ENCODE measurements at places on chromosomes 6 and 20.

GRCh38 chr6:130185658-130186057 is 37.1 kb downstream of the SAMD3 start:
- H3K27me3 ChIP-seq = no peaks in the 10 kb centered on the region
- H3K27ac ChIP-seq = no peak overlapping the region
- peaks cover 67% of the 10 kb centered on the region for H3K4me1 ChIP-seq
- H3K4me3 ChIP-seq = no peak overlapping the region
- no peak for DNase-seq

DNA sequence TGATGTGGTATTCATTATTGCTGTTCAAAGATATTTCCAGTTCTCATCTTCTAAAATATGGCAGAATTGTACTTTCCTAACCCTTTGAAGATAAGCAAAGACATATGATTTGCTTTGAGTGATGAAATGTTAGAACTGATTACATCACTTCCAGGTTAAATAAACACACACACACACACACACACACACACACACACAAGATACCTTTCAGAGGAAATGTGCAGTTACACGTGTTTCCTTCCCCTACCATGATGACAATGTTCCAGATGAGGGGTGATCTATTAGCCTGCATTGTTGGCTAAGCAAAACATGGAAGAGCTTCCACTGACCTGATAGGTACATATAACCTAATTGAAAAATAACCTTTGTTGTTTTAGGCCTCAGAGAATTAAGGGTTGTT is 11.7 kb upstream of the FRK start:
- H3K4me3 ChIP-seq = no peak overlapping the region
- peaks cover 6% of the 10 kb centered on the region for H3K27me3 ChIP-seq
- peaks cover 7% of the 10 kb centered on the region for H3K4me1 ChIP-seq
- no peaks in the 10 kb centered on the region for H3K36me3 ChIP-seq
- no peak for DNase-seq

DNA sequence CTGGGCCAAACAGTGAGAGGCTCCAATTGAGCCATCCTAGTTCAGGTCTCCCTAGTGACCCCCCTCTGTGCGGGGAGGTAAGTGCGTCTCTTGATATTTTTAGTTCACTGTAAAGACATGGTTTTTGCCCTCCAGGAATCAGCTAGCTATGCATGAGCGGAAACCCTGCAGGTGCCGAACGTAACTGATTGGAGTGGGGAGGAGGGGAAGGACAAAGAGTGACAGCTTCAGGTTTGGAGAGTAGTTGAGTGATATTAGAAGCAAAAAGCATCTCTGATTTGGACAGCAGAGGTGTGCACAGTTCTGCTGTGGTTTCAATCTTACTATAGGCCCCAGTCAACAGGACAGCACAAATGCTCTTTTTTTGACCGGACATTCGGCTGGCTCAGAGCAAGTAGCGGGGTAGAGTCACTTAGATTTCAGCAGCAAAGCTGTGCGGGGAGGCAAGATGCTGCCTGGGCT is 31.8 kb downstream of the TBC1D7 start:
- H3K27ac ChIP-seq = no peak overlapping the region
- H3K36me3 ChIP-seq = peaks cover 6% of the 10 kb centered on the region
- H3K27me3 ChIP-seq = no peaks in the 10 kb centered on the region
- H3K4me1 ChIP-seq = no peaks in the 10 kb centered on the region

DNA sequence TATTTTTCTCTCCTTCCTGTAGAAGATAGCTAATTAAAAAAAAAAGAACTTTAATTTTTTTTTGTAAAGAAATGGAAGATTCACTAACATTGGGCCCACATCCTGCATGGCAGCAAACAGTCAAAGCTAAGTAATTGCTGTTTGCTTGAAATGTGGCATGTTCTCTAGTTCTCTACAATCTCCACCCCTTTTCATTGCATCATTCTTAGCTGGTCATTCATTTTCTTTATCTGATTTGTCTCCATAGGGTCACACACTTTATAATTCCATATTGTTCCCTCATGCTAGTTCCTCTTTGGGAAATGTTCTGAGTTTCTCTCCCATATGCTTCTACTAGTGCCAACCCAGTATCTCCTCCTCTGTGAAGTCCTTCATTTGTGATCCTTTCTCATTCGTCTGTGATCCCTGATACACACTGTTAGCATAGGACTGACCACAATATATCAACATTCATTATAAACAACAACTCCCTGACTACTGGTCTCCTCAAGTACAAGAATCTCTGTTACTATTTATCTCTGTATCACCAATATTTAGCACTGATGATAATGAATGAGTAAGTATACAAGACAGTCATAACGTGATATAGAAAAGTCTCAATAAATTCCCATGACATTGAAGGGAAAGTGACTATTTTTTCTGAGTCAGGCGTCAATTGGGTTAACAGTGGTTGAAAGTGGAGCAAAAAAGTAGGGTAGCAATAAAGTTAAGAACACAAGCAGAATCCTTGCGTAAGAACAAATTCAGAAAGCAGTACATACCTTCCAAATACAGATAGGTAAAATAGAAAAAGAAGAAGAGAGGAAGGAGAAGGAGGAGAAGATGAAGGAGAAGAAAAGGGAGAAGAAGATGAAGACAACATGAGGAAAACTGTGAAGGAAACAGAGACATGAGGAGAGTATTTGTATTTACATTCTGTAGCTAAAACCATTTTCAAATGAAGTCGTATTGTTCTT is 33.2 kb upstream of the MYB start:
- peak overlapping the region; percentile 67 for H3K4me3 ChIP-seq
- peaks cover 59% of the 10 kb centered on the region for H3K4me1 ChIP-seq
- H3K27me3 ChIP-seq = no peaks in the 10 kb centered on the region
- peak overlapping the region; percentile 55 for H3K27ac ChIP-seq
- DNase-seq = no peak

DNA sequence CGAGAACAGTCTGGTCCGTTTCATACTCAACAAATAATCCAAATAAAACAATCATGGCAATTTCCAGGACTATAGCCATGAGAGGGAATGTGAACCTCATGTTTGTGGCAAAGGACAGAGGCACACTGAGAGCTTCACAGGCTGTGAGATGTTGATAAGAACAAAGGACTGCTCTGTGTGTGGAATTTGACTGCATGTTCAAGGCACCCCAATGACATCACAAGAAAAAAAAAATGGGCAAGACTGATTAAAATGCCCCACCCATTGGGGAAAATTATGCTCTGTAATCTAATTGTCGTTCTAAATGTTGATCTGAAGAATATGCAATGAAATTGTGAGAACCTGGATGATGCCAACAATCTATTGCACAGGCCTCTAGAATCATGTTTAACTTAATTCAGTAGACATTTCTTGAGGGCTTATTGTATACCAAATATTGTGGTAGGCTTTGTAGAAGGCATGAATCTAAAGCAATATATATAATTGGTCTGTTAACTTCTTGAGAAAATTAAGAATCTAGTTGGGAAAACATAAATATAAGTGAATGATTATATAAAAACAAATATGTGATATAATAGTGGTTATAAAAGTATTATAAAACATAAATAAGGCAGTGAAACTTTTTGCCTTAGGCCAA is at the start of gene RHAG:
Gene RHAG (minus strand): TSS at position 127 of the 637 bp plus-strand sequence. CDS start 27 bp downstream, at position 100.
- H3K27ac ChIP-seq = no peak within 1 kb of the TSS
- DNase-seq = no peak
- no peaks in the 10 kb centered on the region for H3K36me3 ChIP-seq
- H3K4me1 ChIP-seq = no peaks in the 10 kb centered on the region
- H3K4me3 ChIP-seq = no peak within 1 kb of the TSS
- no peaks in the 10 kb centered on the region for H3K27me3 ChIP-seq

DNA sequence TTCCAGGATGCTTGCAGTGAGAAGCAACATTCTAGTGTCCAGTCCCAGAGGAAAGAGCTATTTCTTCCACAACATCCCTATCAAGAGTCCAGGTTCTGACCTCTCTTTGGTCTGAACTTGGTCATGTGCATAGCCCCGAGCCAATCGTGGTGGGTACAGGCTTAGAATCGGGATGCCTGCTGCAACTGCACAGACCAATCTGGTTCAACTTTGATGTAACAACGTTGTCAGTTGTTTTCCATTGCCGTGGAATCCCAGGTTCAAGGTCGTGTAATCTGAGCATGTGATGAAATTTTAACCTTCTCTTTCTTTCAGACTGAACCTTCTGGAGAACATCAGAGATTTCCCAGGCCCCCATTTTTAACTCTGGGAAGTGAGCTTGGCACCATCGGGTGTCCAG is 130.5 kb downstream of the ANKRD60 start:
- no peak for DNase-seq
- no peak overlapping the region for H3K4me3 ChIP-seq
- peaks cover 7% of the 10 kb centered on the region for H3K4me1 ChIP-seq
- no peaks in the 10 kb centered on the region for H3K36me3 ChIP-seq

GRCh38 chr6:35683267-35683666 is 5.4 kb downstream of the FKBP5 start:
- no peaks in the 10 kb centered on the region for H3K27me3 ChIP-seq
- peak overlapping the region; percentile 36 for H3K4me3 ChIP-seq
- DNase-seq = no peak
- peaks cover 4% of the 10 kb centered on the region for H3K36me3 ChIP-seq
- H3K4me1 ChIP-seq = peaks cover 64% of the 10 kb centered on the region

DNA sequence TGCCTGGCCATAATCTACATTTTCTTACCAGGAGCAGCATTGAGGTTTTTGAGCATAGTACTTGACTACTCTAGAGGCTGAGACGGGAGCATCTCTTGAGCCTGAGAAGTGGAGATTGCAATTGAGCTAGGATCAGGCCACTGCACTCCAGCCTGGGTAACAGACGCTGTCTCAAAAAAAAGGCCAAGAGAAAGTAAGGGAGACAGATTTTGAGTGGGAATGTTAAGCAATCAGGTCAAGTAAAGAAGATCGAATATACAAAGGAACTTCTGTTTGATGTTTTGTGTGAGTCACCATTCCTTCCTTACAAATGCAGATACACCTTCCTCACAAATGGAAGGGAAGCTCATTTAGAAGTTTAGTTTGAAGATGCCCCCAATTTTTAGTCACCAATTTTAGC is 4.4 kb downstream of the PNRC1 start:
- peaks cover 17% of the 10 kb centered on the region for H3K36me3 ChIP-seq
- H3K27ac ChIP-seq = peak overlapping the region; percentile 84
- peaks cover 33% of the 10 kb centered on the region for H3K4me1 ChIP-seq
- H3K27me3 ChIP-seq = no peaks in the 10 kb centered on the region
- peak overlapping the region; percentile 56 for H3K4me3 ChIP-seq
- DNase-seq = no peak

- H3K27ac ChIP-seq = no peak within 1 kb of the TSS
- no peak for DNase-seq
- H3K4me3 ChIP-seq = no peak within 1 kb of the TSS
- no peaks in the 10 kb centered on the region for H3K4me1 ChIP-seq
- H3K36me3 ChIP-seq = no peaks in the 10 kb centered on the region
- H3K27me3 ChIP-seq = no peaks in the 10 kb centered on the region
These were observed at the start of gene MYLK2 for GRCh38 chr20:31819083-31819784. Gene MYLK2, plus strand, starts transcription at chr20:31819356. Its CDS starts 225 bp downstream, at chr20:31819581.

DNA sequence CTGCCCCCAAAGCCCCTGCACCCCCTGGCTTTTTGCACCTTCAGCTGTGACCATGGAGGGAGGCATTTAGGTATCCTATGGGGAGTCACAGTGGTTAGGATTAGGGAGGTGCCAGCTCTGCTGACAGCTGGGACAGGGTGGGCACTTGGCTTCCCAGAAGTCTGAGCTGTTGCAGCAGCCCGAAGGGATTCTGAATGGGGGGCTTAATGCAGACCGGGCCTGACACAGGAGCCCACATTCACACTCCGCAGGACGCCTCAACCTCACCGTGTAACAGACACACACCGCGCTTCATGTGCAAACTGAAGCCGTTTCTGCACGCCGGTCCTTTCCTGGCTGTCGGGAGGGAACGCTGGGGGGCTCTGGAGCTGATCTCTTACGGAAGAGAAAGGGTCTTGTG is 1.9 kb downstream of the EBF4 start:
- no peak for DNase-seq
- H3K36me3 ChIP-seq = peaks cover 7% of the 10 kb centered on the region
- no peak overlapping the region for H3K27ac ChIP-seq

- no peak overlapping the region for H3K4me3 ChIP-seq
- H3K27ac ChIP-seq = no peak overlapping the region
- H3K4me1 ChIP-seq = peaks cover 43% of the 10 kb centered on the region
- DNase-seq = no peak
These were observed 117.9 kb downstream of the ISM1 start for GRCh38 chr20:13338999-13339411.

DNA sequence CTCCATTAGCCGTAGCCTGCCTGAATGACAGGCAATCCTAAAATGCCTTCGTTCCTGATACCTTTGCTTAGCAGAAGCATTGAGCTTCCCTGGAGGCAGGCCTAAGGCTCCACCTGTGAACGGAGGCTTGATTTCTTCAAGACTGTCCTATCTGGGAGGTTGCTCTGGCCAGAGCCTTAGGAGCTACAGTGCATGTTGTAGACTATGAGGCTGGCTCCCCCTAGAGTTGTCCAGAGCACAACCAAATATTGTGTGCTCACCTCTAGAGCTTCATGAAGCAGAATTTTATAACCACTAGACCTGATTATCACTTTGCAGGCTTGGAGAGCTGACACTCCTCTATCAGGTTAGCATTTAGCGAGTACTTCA is 217.8 kb downstream of the MAFB start:
- no peaks in the 10 kb centered on the region for H3K36me3 ChIP-seq
- no peaks in the 10 kb centered on the region for H3K27me3 ChIP-seq
- no peak overlapping the region for H3K4me3 ChIP-seq

DNA sequence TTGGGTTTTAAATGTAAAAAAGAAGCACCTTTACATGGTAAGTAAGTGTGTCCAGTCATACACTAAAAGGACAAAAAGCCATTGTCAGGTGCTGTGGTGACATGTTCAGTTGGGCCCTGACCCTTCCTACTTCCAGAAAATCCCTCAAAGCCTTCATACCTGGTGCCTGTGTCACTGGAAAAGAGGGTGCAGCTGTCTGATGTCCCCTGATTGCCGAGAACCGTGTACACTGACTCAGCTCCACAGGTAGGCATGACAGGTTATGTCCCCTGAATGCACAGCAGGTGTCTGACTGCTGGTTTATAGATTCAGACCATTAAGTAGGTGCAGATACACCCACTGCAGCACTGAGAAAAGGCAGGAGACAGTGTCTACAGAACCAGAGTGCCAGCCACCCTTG is 99.1 kb downstream of the FOXC1 start:
- H3K4me3 ChIP-seq = no peak overlapping the region
- H3K4me1 ChIP-seq = no peaks in the 10 kb centered on the region
- no peaks in the 10 kb centered on the region for H3K27me3 ChIP-seq

- no peaks in the 10 kb centered on the region for H3K27me3 ChIP-seq
- peaks cover 7% of the 10 kb centered on the region for H3K4me1 ChIP-seq
- H3K27ac ChIP-seq = no peak overlapping the region
- H3K4me3 ChIP-seq = peak overlapping the region; percentile 52
These were observed 307.9 kb upstream of the SLC35B3 start for GRCh38 chr6:8743170-8743745.

DNA sequence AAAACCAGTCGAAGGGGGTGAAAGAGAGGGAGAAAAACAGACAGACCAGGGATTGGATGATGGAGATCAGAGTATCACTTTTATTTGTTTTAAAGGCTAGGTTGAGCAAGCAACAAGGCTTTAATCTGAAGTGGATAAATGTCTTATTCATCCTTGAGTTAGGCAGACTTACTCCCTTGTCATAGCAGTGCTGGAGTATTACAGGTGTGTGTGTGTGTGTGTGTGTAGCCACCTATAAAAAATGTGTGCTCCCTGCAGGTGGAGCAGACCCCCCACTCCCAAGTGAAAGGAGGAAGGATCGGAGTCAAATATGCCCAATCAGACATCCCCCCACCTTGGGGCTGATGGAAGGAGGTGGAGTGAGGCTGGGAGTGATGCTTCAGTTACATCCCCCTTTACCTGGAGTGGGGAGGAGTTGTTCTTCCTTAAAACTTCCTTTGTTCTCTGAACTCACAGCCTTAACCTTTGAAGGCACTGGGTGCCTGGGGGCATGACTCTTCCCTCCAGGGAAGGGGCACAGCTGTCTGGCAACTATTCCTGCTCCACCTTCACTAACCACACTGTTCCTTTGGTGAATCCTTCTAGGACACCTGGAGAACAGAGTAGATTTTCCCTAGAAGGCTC is 27.3 kb downstream of the PTK7 start:
- no peak overlapping the region for H3K4me3 ChIP-seq
- no peaks in the 10 kb centered on the region for H3K4me1 ChIP-seq
- no peak for DNase-seq
- no peak overlapping the region for H3K27ac ChIP-seq
